AG08396 (cell line): ENCODE measurements at places on chromosomes 3 and 15.

DNA sequence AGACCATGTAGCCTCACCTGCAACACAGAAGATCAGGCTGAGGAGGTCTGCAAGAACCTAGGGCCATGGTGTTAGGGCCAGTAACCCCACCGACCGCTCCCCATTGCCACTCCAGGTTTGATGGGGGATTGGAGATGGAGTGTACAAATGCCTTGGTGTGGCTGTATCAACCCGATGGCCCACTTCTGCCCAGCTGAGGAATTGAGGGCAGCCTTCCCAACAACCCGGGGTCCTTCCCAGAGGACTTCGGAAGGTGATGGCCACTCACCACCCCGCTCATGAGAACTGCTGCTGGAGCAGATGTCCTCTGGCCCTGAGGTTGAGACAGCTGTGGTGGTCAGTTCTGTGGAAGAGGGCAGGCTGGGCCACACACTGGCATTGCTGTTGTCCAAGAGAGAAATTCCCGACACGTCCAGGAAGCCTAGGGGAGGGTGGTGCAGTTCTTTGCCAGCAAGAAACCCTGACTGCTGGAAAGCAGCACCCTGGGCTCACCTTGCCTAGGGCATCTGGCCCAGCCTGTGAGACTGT lies 8.9 kb downstream of the GORASP1 start:
- no peak for DNase-seq

DNA sequence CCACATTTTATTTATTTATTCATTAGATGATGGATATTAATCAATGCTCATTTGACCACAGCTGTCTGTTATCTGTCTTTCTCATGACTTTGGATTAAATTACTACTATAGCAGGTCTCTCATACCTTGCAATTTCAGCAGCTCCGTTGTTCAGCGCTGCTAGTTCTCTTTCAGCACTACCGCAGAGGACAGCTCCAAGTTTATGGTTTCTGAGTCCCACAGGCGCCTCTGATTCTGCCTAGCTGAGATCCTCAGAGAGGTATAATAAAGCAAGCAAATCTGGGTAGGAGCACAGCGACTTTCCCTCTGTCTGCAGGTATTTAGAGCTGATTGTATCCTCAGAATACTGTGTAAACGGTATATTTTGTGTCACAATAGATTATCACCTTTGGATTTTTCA lies 204.9 kb downstream of the CNTN4 start:
- peak; percentile 2 for DNase-seq

DNA sequence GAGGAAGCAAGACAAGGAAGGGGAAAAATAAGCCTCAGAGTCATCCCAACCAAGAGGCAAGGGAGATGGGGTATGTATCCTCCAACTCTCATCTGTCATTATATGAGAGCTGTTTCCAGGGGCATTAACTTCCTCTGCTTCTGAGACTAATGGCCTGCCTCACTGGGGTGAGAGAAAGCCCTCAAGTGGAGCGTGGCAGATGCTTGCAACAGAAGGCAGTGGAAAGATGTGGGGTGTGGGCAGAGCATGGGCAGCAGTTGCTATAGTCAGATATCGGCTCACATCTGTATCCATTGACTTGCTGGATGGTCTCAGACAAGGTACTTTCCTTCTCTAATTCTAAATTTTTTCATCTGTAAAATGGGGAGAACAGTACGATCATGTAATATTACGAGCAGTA lies 81.7 kb upstream of the PLCL2 start:
- DNase-seq = no peak

DNA sequence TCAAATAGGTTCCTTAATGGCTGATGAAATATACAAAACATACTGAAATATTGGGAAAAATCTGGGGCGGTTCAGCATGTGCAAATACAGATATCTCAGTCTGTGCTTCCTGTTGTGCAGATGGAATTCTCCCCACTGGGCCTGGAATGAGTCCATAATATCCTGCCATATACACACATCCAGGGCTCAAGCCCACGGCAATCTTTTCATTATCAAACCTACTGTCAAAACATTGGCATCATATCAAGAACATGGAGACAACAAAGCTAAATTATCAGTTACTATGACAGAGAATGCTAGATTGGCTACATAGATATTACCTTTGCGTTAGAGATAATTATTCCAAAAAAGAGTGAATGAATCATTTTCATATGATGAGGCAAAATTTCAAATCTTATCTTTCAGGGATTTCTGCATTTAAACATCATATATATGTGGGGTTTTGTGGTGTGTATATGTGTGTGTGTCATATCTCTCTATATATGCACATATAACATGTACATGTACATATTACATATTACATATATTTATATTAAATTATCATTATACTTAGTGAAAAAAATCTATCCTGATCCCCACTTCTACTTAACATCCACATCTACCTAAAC lies 713.3 kb downstream of the GBE1 start:
- DNase-seq = no peak

- no peak for DNase-seq
Measured at GRCh38 chr3:79488407-79488806, 279.4 kb downstream of the ROBO1 start.

DNA sequence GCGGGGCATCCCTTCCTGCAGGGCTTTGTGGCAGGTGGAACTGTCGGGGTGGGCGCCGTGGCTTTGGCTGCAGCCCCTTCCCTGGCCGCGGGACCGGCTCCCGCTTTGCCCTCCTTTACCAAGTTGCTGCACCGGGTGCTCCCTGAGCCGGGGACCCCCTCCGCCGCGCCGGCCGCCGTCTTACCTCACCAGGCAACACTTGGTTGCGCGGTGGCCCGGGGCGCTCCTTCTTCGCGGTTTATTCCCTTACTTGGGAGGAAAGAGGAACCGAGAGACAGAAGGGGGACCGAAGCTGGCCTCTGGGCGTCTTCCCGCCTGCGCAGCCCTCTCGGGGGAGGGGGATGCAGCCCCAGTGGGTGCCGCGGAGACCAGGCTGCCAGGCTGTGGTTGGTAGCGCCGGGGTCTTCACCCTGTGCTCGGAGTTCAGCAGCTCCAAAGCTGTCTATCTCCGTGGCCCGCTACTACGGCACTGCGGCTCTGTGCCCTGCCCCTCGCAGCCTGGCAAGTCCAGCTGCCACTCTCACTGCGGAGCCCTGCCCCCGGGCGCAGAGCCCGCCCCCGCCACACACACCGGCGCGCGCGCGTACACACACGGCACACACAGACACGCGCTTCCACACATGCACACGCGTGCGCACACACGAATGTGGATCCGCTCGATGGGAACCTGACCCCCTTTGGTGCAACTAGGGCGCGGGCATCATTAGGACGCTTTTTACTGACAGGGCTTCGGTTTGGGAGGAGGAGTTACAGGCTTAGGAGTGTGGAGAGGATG lies at the start of gene DGKG:
DGKG (minus strand) TSS at position 473 of the 775 bp plus-strand sequence. CDS start 41,775 bp downstream, outside the sequence.
- peak; percentile 68 for DNase-seq

DNA sequence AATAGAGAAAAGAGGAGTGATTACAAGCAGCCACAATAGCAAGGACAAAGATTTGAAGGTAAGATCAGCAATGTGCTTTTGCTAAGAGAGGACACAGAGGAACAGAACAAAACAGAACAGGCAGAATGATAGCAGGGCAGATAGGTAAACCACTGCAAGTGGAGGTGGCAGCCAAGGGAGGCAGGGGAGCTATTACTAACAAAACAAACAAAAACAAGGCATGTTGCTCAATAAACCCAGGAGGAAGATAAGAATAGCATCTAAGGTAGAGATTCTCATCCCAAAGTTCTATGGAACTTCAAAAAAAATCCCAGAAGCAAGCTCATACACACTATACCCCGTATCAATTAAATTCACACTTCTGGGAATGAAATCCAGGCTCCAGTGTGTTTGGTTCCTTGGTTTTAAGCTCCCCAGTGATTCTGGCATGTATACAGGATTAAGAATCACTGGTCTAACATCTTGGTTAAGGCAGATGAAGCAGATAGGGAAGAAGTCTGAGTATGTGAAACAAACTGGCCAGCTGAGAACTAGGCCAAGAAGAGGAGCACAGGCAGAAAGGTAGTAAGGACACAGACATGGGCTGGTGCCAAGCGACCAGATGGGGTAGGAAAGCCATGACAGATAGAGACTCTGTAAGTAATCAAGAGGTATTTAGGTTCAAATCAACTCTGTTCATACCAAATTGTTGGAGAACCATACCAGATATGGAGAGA lies 189.2 kb downstream of the DTWD1 start:
- no peak for DNase-seq

DNA sequence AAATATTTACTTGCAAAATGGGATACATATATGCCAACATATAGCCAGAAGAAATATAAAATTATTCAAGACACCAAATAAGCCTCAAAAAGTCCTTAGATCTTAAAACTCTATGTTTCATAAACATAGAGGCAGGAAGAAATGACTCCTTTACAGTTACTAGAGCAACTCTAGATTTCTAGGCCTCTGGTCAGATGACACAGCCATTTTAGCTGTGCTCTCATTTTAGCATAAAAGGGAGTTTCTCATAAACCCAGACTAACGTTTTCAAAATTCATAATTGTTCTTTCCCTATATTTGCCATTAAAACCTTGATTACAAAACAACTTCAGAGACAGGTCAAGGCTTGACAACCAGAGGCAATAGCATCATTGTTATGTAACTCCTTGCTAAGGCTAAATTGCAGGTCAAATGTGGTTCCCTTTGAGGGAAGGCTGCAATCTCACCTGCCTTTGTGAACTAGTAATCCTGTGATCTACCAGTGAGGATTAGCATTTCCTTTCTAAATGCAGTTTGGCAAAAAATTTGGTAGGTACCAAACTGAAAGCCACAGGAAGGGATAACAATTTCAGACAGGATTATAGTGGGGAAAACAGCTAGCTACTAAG lies 8.2 kb downstream of the THOC7 start:
- no peak for DNase-seq

GRCh38 chr3:142003291-142003690 lies 126.8 kb downstream of the ATP1B3 start:
- no peak for DNase-seq

DNA sequence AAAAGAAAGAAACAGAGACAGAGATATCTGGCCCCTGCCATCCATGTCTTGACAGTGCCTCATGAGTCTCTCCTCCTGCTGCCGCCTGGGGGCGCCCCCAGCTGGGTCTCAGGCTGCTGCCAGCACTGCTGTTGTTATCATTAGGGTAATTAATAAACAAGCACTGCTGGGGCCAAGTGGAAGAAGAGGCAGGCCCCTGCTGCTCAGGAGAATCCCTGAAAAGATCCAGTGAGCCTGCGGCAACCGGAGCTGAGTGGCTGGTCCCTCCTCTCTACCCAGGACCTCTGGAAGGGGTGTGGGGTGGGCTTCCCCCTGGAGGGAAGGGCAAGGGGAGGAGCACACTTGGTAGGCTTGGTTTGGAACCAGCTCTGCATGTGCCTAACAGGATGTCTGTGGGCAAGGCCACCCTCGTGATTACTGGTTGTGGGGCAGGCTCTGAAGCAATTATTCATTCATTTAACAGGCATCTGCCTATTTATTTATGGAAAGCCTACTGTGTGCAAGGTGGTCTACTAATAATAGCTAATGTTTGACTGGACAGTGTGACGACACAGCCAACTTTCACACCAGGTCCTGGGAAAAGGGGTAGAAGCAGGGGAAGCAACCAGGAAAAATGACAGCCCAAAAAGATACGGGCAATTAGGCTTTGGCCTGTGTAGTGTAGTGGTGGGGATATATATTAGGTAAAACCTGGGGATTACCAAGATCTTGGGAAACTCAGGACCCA lies 1.2 kb upstream of the TYRO3 start:
- DNase-seq = peak; percentile 86

DNA sequence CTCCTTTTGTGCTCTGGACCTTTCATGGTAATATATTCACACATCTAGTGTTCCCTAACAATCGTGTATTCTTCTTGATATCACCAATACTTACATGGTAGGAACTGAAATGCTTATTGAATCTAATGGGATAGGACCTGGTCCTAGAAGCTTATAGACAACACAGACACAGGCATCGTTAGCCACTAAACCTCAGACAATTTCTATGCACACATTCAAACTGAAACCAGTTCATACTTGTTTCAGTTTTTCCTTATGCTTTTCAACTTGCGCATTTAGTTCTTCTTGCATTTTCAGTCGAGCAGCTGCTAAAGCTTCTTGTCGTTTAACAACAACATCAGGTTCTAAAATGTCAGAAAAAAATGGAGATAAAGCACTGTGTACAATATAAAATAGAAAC lies 2.3 kb downstream of the SELENOS start:
- no peak for DNase-seq

DNA sequence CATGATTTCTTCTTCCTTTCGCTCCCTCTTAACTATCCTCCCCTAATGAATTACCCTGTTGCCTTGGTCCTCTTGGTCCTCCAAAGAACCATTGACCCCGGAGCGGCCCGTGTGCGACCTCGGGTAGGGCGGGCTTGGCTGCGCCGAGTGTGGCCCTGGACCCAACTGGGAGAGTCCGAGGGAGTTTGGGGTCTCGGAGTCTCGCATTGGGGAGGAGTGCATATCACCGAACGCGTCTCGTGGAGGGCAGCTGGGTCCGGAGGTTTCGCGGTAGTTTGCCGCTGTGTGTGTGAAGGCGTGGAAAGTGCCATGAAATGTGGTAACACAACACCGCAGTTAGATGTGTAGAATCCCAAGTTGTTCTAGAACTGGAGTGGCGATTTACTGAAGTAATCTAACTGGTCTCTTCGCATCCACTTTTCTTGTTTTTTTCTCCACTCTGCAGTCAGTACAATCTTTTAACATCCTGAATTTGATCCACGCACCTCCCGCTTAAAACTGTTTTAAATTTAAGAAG lies 363 bp downstream of the GTF2E1 start:
- peak; percentile 27 for DNase-seq

DNA sequence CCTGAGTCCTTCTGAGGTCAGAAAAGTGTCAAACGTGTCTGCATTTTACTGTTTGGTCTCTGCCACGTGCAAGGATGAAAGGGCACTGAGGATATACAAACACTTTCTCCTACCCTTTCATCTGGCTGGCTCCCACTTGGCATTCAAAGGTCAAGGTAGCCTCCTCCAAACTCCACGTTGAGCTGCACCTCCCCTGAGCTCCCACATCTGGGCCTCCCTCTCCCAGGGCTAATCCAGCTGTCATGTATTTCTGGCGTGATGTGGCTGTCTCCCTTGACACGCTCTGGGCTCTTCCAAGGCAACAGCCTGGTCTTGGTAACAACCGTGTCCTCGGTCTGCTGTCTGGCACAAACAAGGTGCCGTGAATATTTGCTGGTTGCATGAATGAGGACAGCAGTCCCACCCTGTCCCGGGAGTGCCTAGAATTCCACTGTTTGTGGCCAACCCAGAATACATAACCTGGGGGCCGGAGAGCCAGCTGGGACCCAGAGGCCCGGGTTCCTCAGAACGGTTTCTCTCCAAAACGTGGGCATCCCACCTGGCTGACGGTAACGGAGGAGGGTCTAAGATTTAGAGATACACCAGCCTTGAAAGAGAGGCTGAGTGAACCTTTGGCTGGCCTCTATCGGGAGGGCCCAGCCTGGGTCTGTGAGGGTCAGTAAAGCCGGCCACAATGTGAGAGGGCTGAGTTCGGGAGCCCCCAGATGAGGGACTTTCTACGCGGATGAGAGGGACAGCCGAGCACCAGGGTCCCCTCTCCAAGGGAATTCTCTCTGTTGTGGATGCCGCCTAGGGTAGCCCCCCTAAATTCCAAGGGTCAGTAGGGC lies 767 bp downstream of the GLT8D1 start:
- DNase-seq = peak; percentile 65

DNA sequence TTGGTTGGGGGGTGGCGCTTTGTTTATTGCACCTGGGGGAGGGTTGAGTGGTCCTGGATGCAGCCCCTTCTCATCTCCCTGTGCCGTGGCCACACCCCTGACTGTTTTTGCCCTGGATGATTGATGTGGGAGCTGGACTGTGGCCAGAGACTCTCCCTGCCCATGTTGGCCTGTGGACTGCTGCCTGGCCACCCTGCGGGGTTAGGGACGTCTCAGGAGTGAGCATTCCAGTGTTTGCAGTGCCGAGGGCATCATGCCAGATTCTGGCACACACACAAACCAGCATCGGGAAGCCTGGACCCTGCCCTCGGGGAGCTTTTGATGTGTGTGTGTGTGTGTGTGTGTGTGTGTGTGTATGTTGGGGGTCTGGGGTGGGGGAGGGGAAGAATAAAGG lies 15.8 kb downstream of the APBA2 start:
- DNase-seq = no peak
